Head of caudate nucleus (tissue), 42 donors: ENCODE measurements at places on chromosomes 7 and 10.

DNA sequence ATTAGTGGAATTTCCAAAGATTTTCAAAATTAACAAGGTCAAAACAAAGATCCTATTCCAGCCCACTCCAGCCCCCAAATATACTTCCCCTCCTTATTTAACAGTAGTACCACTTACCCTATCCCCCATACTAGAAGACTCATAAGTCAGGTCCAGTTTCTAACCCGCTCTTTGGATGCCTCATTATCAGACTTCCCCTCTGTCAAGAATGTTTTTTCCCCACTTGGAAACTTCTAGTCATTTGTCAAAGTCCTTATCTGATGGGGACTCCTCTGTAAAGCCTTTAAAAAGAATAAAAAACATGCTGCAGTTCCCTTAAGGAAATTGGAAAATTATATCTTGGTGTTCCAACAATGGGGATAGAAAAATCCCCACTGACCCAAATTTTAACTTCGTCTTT is 70.1 kb downstream of the IMMP2L start:
- no peak for DNase-seq

GRCh38 chr10:112875476-112876267 is 74.4 kb upstream of the TCF7L2 start:
- no peak for DNase-seq

- no peak for DNase-seq
Measured at GRCh38 chr10:92695679-92696605, 6.2 kb downstream of the HHEX start.

DNA sequence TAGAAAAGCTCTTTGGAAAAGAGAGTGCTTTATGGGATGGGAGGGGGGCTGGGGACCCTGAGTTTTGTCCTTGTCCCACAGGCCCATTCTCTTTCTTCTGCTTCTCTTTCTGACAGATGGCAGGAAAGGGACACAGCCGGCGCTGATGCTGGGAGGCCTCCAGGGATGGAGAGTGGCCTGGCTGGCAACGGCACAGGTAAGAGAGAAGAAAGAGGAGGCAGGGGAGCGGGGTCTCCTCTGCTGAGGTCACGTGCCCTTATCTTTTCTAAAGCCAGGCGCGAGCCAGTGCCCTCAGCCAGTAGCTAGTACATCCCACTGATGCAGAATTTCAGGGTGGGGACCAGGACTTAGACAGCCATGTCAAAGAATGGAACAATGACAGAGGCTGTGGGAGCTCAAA is 9.2 kb downstream of the ZNF775 start:
- DNase-seq, result no peak

GRCh38 chr10:19049567-19049966 is 966 bp downstream of the MALRD1 start:
- DNase-seq, result no peak

GRCh38 chr7:42735081-42735480 is 176.8 kb downstream of the C7orf25 start:
- no peak for DNase-seq

DNA sequence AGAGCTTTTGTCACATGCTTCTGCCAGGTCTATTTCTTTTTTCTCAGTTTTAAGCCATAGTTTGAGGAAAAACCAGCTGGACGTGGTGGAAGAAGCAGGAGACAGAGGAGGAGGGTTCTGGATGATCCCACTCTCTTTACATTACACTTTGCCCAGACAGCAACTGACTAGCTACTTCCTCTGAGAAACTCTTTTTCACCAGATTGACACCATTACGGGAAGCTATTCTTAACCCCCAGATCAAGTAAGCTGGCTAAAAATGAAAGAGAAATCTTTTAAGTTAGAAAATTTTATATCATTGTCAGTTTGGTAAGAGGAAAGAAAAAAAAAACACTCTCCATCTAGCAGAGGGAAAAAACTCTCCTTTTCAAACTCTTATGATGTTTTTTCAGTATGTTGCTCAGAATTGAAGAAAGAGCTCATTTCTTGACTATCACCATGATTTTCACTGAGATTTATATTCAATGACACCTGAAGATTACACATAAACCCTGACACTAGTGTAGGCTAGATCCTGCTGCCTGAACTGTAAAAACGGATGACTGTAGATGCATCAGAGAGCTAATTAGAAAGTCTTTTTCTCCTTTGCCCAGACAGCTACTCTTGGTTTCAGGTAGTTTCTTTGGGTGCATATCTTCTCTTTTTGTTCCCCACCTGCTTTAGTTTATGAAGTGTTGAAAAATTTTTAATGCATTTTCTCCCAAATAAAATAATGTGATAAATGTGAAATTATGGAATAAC is 203.1 kb downstream of the TFEC start:
- DNase-seq, result no peak

DNA sequence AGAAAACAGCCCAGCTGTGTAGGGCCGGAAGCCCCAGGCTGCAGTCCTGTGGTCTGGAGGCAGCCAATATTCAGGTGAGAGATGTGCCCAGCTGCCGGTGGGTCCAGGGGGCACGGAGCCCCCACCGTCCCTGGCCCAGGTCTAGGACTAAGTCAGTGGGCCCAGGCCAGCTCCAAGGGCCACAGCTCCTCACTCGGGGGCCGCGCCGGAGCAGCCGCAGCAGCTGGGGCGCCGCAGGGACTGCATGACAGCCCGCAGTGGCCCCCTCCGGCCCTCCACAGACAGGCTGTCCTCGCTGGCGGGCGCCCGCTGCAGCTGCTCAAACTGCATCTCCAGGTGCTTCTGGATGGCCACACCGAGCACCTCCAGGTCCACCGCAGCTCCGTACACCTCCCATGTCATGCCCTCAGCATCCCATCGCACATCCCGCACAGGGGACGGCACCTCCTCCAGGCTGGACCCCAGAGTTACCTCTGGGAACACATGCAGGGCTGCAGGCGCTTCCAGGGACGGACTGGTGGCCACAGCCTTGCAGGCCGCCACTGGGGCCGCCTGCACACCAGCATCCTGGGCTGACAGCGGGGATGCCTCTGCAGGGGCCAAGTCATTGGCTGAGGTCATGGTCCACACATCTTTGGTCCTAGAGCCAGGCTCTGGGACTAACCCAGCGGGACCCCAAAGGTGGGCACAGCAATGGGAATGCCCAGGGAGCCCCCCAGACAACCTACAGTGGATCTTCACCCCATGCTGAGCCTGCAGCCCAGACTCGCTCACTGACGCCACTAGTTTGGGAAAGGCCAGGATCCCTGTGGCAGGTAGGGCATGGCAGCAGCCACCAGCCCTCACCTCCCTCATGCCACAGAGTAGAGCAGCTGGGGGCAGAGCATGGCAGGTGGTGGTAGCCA is 7.0 kb downstream of the GPRIN2 start:
- DNase-seq, result peak; percentile 1

GRCh38 chr7:114988026-114988425 is 66.1 kb downstream of the MDFIC start:
- DNase-seq, result no peak

DNA sequence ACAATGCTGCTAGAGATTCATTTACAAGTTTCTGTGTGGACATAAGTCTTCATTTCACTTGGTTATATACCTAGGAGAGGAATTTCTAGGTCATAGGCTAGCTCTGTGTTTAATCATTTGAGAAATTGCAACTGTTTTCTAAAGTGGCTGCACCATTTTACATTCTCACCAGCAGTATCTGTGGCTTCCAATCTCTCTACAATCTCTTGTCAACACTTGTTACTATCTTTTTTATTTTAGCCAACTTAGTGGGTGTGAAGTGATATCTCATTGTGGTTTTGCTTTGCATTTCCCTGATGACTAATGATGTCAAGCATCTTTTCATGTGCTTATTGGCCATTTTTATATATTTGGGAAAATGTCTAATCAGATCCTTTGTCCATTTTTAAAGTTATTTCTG is 53.0 kb upstream of the DRGX start:
- DNase-seq, result no peak

DNA sequence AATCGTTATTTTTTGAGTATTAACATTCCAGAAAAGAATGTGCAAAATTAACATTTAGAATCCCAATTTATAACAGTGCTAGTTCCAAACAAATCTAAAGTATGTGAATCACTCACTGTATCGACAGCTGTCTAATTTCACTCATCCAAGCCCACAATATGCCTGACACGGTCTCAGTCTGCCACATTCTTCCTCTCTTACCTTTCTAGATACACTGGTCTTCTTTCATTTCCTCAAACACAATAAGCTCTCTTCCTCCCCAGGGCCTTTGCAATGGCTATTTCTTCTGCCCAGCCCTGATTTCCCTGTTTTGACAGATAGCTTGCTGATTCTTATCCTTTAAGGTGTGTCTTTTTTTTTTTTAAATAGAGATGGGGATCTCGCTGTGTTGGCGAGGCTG is 48.8 kb downstream of the UBE2H start:
- DNase-seq, result no peak

GRCh38 chr10:97483506-97483905 is 14.7 kb downstream of the MMS19 start:
- DNase-seq, result no peak

DNA sequence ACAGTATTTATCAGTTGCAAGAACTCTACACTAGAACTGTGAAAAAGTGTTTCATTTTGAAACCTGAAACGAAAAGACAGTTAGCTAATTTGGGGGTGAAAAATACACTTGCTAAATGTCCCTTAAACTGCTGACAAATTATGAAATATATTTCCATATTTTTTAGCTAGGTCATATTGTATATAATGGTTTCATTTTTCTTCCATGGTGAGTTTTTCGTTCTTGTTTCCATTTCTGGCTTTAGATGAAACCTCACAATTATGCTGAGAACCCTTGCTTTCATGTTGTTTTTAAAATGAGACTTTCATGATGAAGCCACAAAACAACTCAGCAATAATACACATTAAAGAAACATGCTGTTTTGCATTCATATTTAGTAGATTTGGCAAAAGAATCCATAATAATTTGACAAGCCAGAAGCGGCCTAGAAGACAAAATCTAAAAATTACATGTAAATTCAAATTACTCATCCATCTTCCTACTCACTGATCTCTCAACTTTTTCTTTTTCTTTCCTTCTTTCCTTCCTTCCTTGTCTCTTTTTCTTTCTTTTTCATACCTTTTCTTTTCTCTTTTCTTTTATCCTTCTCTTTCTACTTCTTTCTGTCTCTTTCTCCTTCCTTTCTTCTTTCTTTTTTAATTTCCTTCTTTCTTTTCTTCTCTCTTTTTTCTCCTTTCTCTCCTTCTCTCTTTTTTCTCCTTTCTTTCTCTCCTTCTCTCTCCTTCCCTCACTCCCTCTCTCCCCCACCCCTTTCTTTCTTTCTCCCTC is 46.5 kb upstream of the ITGB8 start:
- no peak for DNase-seq

DNA sequence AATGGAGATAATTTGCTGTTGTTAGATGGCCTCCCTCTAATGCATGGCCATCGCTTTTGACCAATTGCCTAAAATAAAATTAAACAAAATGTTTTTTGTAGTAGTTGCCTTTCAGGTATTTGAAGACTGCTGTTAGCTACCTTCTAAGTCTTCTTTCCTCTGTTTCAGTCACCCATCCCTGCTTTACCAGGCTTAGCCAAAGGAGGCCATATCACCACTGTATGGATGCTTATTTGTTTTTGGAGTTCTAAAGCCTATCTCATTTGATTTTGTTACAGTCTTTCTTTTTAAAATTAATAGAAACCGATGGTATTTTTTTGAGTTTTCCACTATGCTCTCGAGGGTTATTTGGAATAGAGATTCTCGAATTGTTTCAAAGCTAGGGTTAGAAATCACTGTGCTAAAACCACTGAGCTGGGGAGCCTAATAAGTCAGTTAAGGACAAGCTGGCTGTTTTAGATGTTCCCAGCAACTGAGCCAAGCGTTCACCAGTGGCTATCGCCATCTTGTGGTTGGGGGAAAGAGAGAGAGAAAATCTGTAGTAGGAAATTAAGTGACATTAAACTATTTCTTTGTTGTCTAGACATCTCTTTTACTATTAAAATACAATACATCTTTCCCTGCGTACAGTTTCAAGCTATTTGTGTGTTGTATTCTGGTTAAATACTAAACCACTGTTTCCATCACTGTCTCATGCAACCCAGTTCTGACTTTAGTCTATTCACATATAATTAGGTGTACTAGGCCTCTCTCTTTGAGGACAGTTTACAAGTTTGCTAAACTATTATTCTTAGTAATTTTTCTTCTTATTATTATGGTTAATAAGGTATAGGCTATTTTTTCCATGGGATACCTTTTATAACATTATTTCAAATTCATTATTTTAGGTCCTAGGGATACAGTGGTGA is 52.2 kb downstream of the GPR158 start:
- peak; percentile 41 for DNase-seq

DNA sequence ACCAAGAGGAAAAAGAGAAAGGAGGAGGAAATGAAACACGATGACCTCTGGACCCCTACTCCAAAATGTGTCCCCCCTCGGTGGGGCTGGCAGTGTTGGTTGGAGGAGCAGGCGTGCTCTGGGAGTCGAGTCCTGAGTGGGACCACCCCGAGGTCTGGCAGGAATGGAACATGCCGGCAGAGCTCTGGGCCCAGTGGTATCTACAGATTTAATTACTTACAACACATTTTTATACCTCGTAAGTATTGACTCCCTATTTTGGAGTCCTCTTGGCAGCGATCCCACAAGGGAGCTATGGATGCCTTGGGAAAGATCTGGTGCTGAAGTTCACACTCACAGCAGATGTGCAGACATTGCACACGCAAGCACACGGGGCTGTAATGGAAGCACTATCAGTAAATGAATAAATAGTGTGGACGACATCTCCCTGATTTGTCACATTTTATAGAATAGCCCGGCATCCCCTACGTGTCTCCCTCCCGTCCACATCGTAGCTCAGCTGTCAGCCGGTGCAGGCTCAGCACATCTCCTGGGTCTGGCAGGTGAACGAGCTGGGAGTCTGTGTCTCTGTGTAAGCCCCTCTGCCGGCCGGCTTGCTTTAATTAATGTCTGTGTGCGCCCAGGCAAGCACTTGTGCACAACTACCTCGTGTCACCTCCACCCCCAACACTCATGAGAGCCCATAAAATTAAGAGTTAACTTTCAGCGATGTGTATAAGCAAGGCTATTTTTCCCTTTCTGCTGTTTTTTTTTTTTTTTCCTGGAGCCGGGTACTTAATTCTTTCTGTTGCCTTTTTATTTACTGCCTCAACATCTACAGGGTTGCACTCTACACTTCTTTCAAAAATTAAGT is 603.2 kb downstream of the LRMDA start:
- no peak for DNase-seq

- no peak for DNase-seq
Measured at GRCh38 chr7:1045069-1046063, 1.0 kb downstream of the GPR146 start.

- DNase-seq, result no peak
Measured at GRCh38 chr7:131625817-131626372, 69.5 kb upstream of the PODXL start.

DNA sequence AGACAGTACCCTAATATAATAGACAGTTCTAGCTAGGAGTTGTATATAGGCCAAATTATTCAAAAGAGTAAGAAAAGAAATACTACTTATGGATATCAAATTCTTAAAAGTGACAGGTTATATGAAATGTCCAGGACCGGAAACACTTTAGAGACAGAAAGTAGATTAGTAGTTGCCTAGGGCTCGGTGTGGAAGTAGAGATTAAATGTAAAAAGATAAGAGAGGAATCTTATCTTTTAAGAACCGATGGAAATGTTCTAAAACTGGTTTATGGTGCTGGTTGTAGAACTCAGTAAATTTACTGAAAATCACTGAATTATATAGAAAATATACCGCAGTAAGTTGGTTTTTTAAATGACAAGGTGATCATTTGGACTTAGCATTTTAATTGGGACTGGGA is 147.5 kb upstream of the ASAH2 start:
- no peak for DNase-seq
